Smooth muscle cell of trachea (primary cell): ENCODE measurements at places on chromosomes 7 and 10. TPM values are rescaled to one million over a fixed set of nuclear protein-coding genes. Genes with fewer than 3 reads are reported as not detected.

The TRIM73 gene
- 0.44 and 3.1 TPM in 2 replicates for total RNA-seq

The SLC29A4 gene
- 1.7 and 7.1 TPM in 2 replicates for total RNA-seq

The SLC35G1 gene
- total RNA-seq = 4.1 and 6.0 TPM in 2 replicates

The HOXA9 gene
- 0.15 TPM in 1 of 2 replicates, not detected in the other for total RNA-seq

The MCM10 gene
- total RNA-seq = 0.99 and 6.0 TPM in 2 replicates

The SVIL gene
- total RNA-seq = 87.1 and 261 TPM in 2 replicates

The SSBP1 gene
- 86.5 and 212 TPM in 2 replicates for total RNA-seq

The KLHDC10 gene
- total RNA-seq = 24.1 and 31.6 TPM in 2 replicates

The AOC1 gene
- not detected in 2 replicates for total RNA-seq

The PRR15 gene
- not detected in 2 replicates for total RNA-seq

The ANXA8L1 gene
- total RNA-seq = 0.44 TPM in 1 of 2 replicates, not detected in the other

The CCL24 gene
- total RNA-seq = not detected in 2 replicates

The PDK4 gene
- total RNA-seq = 0.29 and 0.66 TPM in 2 replicates

The AKAP9 gene
- 22.3 and 51.8 TPM in 2 replicates for total RNA-seq

The DGKI gene
- total RNA-seq = 1.7 and 4.0 TPM in 2 replicates

The GRID1 gene
- total RNA-seq = under 0.01 TPM in 1 of 2 replicates, not detected in the other

The LEP gene
- total RNA-seq = not detected in 2 replicates

The AGMO gene
- total RNA-seq = under 0.01 and 1.0 TPM in 2 replicates

The IL6 gene
- 2.2 and 15.1 TPM in 2 replicates for total RNA-seq

The IFIT1B gene
- not detected in 2 replicates for total RNA-seq

The TFEC gene
- under 0.01 and 0.17 TPM in 2 replicates for total RNA-seq

The PDE6C gene
- total RNA-seq = not detected in 2 replicates

The BLNK gene
- 0.17 TPM in 1 of 2 replicates, not detected in the other for total RNA-seq

The ZNF479 gene
- not detected in 2 replicates for total RNA-seq

The GRID2IP gene
- total RNA-seq = 0.15 TPM in 1 of 2 replicates, not detected in the other

The PLAU gene
- 67.8 and 114 TPM in 2 replicates for total RNA-seq

The CLDN3 gene
- 0.33 TPM in 1 of 2 replicates, not detected in the other for total RNA-seq

The ERCC6 gene
- 13.5 and 14.4 TPM in 2 replicates for total RNA-seq

The NEUROD6 gene
- not detected in 2 replicates for total RNA-seq

The SLC13A1 gene
- not detected in 2 replicates for total RNA-seq

The SDK1 gene
- 1.5 and 22.8 TPM in 2 replicates for total RNA-seq

The DEPP1 gene
- 38.4 and 77.9 TPM in 2 replicates for total RNA-seq

The FBXL13 gene
- total RNA-seq = 0.99 and 1.5 TPM in 2 replicates

The TMEM254 gene
- 6.4 and 10.8 TPM in 2 replicates for total RNA-seq

The TMEM196 gene
- total RNA-seq = not detected in 2 replicates

The TMEM178B gene
- total RNA-seq = under 0.01 TPM in 1 of 2 replicates, not detected in the other

The BEND7 gene
- 1.0 and 2.3 TPM in 2 replicates for total RNA-seq

The ZNF804B gene
- total RNA-seq = not detected in 2 replicates

The PAPOLB gene
- under 0.01 and 0.15 TPM in 2 replicates for total RNA-seq

The PCGF6 gene
- 9.4 and 14.8 TPM in 2 replicates for total RNA-seq

The ANKRD16 gene
- 8.4 and 12.9 TPM in 2 replicates for total RNA-seq

The PEX1 gene
- total RNA-seq = 16.5 and 21.8 TPM in 2 replicates

The CPEB3 gene
- 0.66 and 0.73 TPM in 2 replicates for total RNA-seq

The SYPL1 gene
- 64.5 and 101 TPM in 2 replicates for total RNA-seq

The CRTAC1 gene
- not detected in 2 replicates for total RNA-seq

The SH2B2 gene
- 1.5 and 3.3 TPM in 2 replicates for total RNA-seq

The WASHC2A gene
- total RNA-seq = 65.5 and 86.0 TPM in 2 replicates

The AGBL3 gene
- total RNA-seq = 0.83 and 1.7 TPM in 2 replicates

The PNLIPRP2 gene
- total RNA-seq = not detected in 2 replicates

The NEUROG3 gene
- total RNA-seq = not detected in 2 replicates

The MAGI2 gene
- total RNA-seq = 16.2 and 33.2 TPM in 2 replicates
